Spleen (tissue), 13 donors: ENCODE measurements at places on chromosomes 4 and X. TPM values are rescaled to one million over a fixed set of nuclear protein-coding genes. Genes with fewer than 3 reads are reported as not detected.

The SPANXN3 gene
- not detected for total RNA-seq

The CFAP47 gene
- total RNA-seq, result not detected

The AMTN gene
- not detected for total RNA-seq

The EVC gene
- 12.8 TPM for total RNA-seq

The GRXCR1 gene
- total RNA-seq, result not detected

DNA sequence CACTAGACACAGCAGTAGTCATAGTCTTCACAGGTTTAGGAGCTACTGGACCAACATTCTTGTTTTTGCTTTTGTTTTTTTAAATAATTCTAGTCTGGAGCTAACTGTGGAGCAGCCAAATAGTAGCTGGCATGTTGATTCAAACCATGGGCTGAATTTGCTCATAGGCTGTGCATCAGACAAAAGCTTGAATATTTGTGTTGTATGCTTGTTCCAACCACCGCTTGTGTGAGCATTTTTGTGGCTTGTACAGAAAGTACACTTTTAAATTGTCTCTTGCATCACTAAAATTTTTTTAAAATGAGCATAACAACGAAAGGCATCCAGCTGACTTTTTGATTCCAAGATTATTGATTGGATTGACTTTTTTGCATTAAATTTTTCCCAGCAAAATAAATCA is 39.6 kb downstream of the CCNI start:
- DNase-seq, result no peak

GRCh38 chr4:71232056-71232430 is 106.8 kb upstream of the SLC4A4 start:
- DNase-seq, result no peak

- DNase-seq, result no peak
Observed at GRCh38 chr4:57220172-57220571, 110.0 kb upstream of the IGFBP7 start.

- DNase-seq, result peak; percentile 96
Observed at GRCh38 chr4:36244257-36245082, at the start of gene ARAP2. Gene ARAP2 (minus strand): TSS chr4:36244514. CDS start chr4:36229486, 15,028 bp downstream.

DNA sequence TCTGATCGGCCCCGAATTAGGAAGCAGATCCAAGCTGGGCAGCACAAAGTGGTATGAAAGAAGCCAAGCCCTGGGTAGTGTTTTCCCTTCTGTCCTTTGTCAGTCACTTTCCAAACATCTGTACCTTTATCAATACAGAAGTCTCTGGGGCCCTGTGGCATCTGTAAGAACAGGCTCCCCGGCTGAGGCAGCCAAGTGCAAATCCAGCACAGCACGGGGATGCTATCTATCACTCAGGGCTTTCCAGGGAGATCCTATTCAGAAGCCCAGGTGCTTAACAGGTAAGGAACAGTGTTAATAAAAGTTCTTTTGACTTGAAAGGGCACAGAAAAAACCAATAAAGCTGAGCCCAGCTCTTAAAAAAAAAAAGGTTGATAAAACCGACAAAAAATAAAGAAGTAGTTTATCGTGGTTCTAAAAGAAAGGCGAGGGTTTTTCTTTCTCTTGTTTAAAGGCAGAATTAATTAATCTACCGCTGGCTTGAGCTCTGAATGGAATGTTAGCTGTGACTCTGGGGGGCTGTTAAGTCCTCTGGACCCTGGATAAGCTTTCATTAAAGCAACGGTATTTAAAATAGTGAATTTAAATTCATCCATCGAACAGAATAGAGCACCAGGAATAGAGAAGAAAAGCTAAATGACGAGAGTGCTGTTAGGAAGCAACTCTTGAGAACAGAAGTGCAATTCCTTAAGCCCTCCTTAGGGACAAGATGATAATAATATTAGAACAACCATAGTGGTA is 119.1 kb upstream of the GATB start:
- no peak for DNase-seq

DNA sequence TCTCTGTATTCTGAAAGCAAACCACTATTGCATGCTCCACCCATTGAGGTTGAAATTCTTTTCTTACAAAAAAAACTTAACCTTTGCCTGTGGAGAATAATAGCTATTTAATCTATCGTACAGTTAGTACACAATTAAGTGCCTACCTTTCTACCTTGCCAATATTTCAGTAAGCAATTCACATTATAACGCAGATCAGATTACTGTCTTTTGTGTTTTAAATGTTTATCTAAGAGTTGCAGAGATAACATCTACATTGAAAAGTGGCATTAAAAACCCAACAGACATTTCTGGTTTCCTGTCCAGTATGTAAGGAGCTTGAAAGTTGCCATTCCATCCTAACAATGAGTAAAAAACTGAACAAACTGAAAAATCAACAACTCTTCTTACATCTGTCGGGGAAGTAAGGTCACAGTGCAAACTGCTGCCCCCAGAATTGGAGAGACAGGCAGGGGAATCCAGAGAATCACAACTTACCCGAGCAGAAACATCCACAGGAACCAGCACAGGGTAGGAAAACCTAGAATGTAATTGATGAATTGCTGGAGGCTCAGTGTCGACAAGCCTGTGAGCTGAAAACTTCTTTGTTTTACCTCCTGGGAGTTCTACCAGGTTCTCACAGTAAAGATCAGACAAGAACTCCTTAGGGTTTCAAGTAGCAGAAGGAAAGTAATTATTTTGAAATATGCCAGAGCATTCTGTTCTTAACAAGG is 27.3 kb upstream of the ACSL4 start:
- DNase-seq, result no peak

DNA sequence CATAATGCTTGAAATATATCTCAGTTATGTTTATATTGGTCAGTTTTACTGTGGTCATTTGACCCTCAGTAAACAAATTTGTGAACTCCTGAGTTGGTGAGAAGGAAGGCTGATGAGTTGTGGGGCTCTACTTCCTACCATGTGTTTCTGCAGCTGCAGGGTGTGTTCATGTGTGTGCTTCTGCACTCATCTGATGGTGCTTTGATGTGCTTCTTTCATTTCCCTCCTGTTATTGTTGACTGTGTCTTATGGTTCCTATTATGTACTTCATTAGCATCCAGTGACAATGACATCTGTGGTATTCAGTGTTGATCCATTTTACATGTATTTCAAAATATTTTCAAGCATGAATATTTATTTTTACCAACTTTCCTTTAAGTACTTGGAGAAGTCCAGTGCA is 46.5 kb downstream of the XAGE2 start:
- DNase-seq, result no peak

DNA sequence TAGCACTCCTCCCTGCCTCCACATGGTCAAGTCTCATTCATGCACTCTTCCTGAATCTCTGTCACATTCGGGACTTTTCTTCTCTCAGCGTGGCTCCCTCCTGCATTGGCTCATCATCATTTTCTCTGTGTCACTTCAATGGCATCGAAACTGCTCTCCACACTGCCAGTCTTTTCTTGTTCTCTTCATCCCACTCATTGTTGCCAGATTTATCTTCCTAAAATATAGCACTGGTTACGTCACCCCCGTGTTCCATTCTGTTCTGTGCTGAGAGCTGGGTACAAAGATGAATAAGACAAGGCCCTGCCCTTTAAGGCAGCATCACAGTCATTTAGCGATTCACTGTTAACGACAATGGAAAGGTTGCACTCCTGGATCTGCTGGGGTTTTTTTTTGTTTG is 174.4 kb upstream of the TBC1D9 start:
- no peak for DNase-seq
